Activated CD8-positive, alpha-beta T cell treated with anti-CD3 and anti-CD28 coated beads, Interleukin-2, amount 10 ng/mL, durations not matched to agents 7 days and 5 days (primary cell): ENCODE measurements at places on chromosomes 7 and 10. TPM values are rescaled to one million over a fixed set of nuclear protein-coding genes. Genes with fewer than 3 reads are reported as not detected.
A peak's percentile ranks its signal among the peaks of the same experiment; 100 is the strongest.

DNA sequence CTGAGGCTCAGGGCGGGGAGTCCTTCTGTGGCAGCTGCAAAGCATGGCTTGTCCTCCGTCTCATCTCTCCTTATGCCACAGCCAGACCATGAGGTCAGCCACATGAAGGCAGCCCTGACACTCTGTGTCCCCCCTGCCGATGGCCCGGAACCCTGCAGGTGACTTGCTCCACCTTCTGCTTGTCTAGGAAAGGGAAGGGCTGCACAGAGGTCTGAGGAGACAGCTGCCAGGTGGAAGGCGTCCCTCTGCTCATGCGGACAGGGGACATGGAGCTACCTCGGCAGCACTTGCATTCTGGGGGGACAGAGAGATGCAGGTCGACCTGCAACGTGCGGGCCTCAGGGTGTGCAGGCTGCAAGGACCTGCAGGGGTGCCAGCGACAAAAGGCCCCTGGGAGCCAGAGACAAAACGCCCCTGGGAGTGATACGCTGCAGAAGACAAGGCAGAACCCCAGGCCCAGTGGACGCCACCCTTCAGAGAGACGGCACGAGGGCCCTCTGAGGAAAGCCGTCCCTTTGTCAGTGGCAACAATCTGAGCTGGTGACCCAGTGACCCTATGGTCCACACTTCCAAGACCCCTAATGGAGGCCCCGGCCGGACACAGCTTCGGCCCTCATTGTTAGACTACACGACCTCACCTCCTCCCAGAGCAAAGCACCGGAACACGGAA, 205.2 kb upstream of the PPP2R2D start:
- no peak for DNase-seq

- DNase-seq, result no peak
These were observed 170.3 kb upstream of the MINDY3 start for GRCh38 chr10:16030562-16030961.

The SYT15B gene
- total RNA-seq, result 0.32 TPM

The ZSCAN21 gene
- 5.8 TPM for total RNA-seq

GRCh38 chr7:80783678-80784327, 135.0 kb downstream of the SEMA3C start:
- no peak for DNase-seq

The SPDYE6 gene
- not detected for total RNA-seq

GRCh38 chr7:47542051-47542450, 39.9 kb downstream of the TNS3 start:
- no peak for DNase-seq

The OTUD1 gene
- 8.9 TPM for total RNA-seq

The DHX32 gene
- 14.0 TPM for total RNA-seq

GRCh38 chr10:21078410-21079329, 181.6 kb upstream of the NEBL start:
- peak; percentile 22 for DNase-seq

DNA sequence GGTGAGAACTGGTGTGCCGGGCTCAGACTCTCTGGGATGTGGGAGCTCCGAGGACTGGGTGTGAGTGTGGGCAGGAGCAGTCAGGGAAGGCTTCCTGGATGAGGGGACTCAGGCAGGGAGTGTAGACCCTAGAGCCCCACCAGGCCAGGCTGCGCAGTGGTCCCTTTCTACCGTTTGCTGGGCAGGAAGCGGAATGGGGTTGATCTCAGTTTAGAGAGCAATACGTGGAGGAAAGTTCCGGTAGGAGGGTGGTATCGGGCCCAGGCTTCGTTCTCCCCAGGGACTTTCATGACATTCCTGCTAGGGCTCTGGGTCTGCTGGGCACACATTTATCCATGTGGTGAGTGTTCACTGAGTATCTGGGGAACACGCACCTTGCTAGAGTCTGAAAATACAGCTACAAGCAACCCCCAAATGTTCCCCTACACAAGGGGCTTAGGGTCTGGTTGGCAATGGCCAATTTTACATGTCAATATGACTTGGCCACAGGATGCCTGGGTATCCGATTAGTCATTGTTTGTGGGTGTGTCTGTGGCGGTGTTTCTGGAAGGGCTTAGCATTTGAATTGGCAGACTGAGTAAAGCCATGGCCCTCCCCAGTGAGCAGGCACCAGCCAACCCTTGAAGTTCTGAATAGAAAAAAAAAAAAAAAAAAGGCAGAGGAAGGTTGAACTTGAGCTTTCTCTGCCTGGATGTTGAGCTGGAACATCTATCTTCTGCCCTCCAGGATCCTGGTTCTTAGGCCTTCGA, 20.8 kb downstream of the GHRHR start:
- peak; percentile 23 for DNase-seq

The ZDHHC4 gene
- total RNA-seq, result 29.3 TPM

DNA sequence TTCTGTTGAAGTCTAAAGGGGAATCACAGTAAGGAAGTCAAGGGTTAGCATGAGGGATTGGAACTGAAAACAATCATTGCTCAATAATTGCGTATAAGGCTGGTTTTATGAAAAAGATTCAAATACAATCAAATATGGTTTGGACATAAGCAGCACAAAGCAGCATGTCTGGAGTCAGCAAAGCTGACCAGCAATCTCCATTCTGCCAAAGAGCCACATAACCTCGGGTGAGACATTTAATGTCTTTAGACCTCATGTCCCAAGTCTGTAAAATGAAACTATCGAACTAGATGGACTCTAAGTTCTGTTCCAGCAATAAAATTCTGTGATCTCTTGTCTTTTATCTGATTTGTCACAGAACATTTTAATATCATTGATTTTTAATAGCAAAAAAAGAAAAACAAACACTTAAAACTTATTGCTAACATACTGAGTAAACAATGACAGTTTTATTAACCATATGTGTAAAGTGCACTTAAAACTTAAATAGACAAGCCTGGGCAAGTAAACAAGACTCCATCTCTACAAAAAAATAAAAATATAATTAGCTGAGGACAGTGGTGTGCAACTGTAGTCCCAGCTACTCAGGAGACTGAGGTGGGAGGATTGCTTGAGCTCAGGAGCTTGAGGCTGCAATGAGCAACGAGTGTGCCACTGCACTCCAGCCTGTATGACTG, 217.0 kb downstream of the MAGI2 start:
- DNase-seq, result no peak

The SEMA3D gene
- total RNA-seq, result not detected

GRCh38 chr10:95414844-95415485, 124.2 kb upstream of the PDLIM1 start:
- no peak for DNase-seq

DNA sequence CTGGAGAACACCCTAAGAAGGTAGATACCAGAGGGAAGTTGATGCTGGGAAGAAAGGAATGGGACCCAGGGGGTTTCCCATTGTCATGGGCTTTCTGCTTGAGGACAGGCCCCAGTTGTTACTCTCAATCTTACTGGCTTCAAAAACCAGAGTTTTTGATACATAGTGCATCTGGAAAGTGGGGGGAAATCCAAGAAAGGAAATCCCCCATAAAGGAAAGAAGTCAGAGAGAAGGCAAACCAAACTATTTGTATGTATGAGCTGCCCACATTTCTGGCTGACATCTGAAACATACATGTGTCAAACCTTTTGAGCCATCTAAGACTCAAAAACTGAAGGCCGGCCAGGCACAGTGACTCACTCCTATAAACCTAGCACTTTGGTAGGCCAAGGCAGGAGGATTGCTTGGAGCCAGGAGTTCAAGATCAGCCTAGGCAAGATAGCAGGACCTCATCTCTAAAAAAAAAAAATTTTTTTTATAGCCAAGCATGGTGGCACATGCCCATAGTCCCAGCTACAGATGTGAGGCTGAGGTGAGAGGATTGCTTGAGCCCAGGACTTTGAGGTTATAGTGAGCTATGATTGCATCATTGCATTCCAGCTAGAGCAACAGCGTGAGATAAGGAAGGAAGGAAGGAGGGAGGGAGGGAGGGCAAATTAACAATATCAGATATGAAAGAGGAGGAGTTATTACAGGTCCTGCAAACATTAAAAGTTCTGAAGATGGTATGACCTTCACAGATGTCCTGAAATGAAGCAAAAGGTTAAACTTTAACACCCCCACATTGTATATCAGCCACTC, 6.7 kb upstream of the COA1 start:
- no peak for DNase-seq

The MMP21 gene
- not detected for total RNA-seq

DNA sequence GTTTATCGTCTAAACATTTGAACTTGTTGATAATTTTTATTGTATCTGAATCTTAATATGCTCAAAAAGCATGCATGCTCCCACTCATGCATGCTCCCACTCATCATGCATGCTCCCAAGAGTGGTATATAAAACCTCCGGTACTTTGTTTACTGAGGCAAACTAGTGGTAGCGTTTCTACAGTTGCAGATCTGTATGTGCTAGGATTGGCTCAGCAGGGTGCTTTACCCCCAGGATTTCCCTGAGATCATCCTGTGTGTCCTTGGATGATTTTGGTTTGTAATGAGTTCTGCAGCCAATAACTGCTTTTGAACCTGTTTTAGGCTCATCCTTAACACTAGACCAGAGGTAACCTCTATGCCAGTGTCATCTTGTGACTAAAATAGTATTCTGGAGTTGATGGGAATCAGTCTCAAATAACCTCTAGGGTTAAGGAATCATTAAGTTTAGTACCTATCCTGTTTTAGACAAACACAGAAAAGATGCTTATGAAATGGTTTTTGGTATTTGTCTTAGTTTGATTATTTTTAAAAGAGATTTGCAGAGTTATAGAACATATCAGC, 40.4 kb downstream of the PHTF2 start:
- DNase-seq, result no peak

- DNase-seq, result no peak
These were observed 5.6 kb downstream of the PRSS2 start for GRCh38 chr7:142776206-142776844.

GRCh38 chr10:30894221-30894620, 137.4 kb downstream of the ZNF438 start:
- no peak for DNase-seq

DNA sequence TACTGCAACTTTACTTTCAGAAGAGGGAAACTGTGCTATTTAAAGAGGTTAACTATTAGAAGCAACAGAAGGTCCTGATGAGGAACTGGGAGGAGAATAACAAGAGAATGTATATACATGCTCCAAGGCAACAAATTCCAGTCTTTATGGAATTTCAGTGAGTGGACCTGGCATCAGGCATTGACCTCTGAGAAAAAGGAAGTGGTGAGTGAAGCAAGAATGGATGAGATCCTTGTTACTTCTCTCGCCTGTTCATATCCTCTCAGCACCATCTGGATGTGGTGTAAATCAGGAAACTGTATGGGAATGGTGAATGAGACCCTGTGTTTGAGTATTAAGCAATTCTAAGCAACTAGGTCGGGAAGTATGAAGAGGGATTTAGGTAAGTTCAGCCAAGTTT, 30.3 kb upstream of the KBTBD2 start:
- DNase-seq, result no peak

GRCh38 chr10:571688-572451, 117.6 kb downstream of the DIP2C start:
- DNase-seq, result no peak

GRCh38 chr10:53379956-53380355, 607.4 kb upstream of the MBL2 start:
- DNase-seq, result no peak

GRCh38 chr10:72685264-72685921, 6.5 kb upstream of the MCU start:
- DNase-seq, result no peak

The NPSR1 gene
- total RNA-seq, result not detected

GRCh38 chr7:17651863-17652385, 288.4 kb downstream of the SNX13 start:
- DNase-seq, result no peak

GRCh38 chr10:4315551-4315950, 510.5 kb upstream of the AKR1E2 start:
- no peak for DNase-seq

The ACTL6B gene
- total RNA-seq, result not detected

DNA sequence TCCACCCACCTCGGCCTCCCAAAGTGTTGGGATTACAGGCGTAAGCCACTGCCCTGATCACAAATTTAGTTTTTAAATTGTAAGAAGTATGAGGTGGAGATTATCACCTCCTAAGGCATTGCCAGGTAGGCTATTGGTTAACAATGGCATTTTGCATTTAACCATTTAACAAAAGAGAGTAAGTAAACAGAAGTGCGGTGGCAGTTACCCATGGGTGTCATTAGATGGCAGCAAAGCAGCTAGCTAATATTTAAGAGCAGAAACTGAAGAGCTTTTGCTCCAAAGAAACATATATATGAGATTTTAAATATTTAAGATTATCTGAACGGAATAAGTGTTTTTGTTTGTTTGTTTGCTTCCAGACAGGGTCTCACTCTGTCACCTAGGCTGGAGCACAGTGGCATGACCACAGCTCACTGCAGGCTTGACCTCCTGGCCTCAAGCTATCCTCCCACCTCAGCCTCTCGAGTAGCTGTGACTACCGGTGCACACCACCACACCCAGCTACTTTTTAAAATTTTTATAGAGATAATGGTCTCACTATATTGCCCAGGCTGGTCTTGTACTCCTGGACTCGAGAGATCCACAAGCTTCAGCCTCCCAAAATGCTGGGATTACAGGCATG, 325.5 kb upstream of the C7orf33 start:
- peak; percentile 23 for DNase-seq

DNA sequence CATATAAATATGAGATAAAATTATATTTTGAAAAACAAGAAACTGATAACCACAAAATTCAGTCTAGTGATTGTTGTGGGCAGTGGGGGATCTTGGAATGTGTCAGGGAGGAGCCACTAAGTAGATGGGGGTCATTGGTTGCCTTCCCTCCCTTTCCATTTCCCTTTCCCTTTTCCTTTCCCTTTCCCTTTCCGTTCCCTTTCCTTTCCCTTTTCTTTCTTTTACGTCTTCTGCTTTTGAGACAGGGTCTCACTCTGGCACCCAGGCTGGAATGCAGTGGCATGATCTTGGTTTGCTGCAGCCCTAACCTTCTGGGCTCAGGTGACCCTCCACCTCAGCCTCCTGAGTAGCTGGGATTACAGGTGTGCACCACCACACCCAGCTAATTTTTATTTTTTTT, 51.0 kb downstream of the DYNC2I1 start:
- DNase-seq, result no peak

- DNase-seq, result no peak
These were observed 68.2 kb downstream of the CUBN start for GRCh38 chr10:17061418-17061817.

The FAM25C gene
- not detected for total RNA-seq
